Colonic mucosa (tissue), 4 donors: ENCODE measurements at places on chromosomes 11 and 22. TPM values are rescaled to one million over a fixed set of nuclear protein-coding genes. Genes with fewer than 3 reads are reported as not detected.

DNA sequence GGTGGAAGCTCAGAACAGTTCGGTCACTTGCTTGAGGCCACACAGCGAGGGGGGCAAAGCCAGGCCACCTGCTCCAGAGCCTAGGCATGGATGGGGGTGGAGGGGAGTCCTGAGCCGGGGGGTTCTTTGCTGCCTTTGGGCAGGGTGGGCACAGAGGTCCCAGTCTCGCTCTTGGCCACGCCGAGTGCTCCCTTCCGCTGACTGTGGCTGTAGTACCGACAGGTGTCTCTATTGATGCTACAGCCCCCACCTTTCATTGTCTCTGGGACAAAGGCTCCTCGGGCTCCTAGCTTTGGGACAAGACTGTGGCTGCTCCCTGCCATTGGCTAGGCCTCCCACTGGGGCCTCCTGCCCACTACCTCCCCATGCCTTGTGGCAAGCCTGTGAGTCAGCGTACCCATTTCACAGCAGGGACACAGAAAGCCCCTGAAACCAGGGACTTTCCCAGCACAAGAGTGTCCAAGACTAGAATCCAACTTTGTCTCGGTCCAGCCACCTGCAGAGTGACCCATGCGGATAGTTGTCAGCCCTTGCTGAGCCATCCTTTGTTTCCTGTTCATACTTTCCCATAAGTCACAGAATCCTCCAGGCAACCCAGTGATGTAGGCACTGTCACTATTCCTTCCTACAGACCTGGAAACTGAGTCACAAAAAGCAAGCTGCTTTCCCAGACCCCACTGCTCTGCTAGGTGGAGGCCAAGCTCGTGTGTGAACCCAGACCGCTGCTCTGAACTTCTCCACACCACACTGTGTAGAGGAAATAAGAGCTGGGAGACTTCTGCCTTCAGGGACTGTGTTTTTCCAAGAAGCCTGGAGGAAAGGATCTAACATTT, 17.2 kb downstream of the MYEOV start:
- no peak overlapping the region for H3K27ac ChIP-seq
- H3K36me3 ChIP-seq: no peaks in the 10 kb centered on the region
- no peaks in the 10 kb centered on the region for H3K27me3 ChIP-seq
- no peak overlapping the region for H3K4me3 ChIP-seq
- H3K4me1 ChIP-seq: no peaks in the 10 kb centered on the region

DNA sequence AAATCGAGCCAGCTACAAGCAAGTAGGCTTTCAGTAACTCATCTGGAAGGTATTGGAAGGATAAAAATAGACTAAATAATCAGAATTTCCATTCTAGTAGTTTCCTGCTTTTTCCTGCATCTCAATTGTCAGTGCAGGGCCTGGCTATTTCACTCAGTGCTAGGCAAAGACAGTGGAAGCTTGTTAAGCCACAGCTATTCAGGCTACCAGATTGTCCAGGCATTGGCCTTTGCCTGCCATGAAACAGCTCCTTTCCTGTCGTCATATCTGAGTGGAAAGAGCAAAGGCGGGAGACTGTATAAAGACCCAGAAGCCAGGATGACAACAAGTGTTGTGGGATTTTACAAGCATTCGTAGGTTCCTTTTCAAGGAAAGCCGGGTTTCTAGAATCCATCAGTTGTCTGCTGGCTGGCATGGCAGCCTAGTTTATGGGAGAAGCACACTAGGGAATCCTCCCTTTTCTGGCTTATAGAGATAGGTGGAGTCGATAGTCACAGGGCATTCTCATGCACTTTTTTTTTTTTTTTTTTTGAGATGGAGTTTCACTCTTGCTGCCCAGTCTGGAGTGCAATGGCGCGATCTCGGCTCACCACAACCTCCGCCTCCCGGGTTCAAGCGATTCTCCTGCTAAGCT, 2.0 kb upstream of the TNRC6B start:
- no peaks in the 10 kb centered on the region for H3K36me3 ChIP-seq
- peaks cover 9% of the 10 kb centered on the region for H3K4me1 ChIP-seq
- peak; percentile 15 for DNase-seq
- no peak overlapping the region for H3K4me3 ChIP-seq
- H3K27me3 ChIP-seq: no peaks in the 10 kb centered on the region

TMPRSS6 gene
- 1.5 TPM for total RNA-seq

GRCh38 chr11:3121931-3122774, 43.0 kb downstream of the OSBPL5 start:
- H3K27ac ChIP-seq: no peak overlapping the region
- no peaks in the 10 kb centered on the region for H3K27me3 ChIP-seq
- H3K36me3 ChIP-seq: no peaks in the 10 kb centered on the region

OR2D2 gene
- 0.40 TPM for total RNA-seq

GRCh38 chr11:93908689-93909088, 58.3 kb upstream of the VSTM5 start:
- no peak overlapping the region for H3K27ac ChIP-seq
- no peaks in the 10 kb centered on the region for H3K36me3 ChIP-seq
- no peak overlapping the region for H3K4me3 ChIP-seq
